ENCODE measurements at places on chromosomes 5 and 9. TPM values are rescaled to one million over a fixed set of nuclear protein-coding genes. Genes with fewer than 3 reads are reported as not detected.

GRCh38 chr9:128091571-128091970 lies 23.5 kb downstream of the SLC25A25 start:
- peaks cover 10% of the 10 kb centered on the region for H3K4me1 ChIP-seq
- H3K27ac ChIP-seq = no peak overlapping the region
- no peak for DNase-seq
- H3K27me3 ChIP-seq = no peaks in the 10 kb centered on the region
- no peaks in the 10 kb centered on the region for H3K36me3 ChIP-seq

DNA sequence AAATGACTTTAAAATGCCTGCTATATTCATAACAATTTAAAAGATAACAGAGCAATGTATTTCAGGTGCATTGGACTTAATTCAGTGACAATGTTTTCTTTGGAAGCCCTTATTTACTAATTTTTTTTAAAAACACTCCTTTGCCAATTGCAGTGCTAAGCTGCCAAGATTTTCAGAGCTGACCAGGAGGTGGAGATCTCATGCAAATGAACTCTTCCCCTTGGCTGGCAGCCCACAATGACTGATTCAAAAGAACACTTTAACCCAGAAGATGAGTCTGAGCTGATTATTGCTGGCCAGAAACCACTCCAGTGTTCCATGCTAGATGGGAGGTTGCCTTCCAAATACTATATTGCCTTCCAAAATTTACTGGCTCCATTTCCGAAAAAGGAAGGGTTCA lies 128.3 kb upstream of the CCNH start:
- H3K27me3 ChIP-seq = no peaks in the 10 kb centered on the region
- no peak overlapping the region for H3K27ac ChIP-seq
- no peaks in the 10 kb centered on the region for H3K4me1 ChIP-seq
- no peak for DNase-seq

GRCh38 chr5:133232911-133233310 lies 181.1 kb downstream of the HSPA4 start:
- no peak for DNase-seq
- no peak overlapping the region for H3K27ac ChIP-seq
- H3K4me3 ChIP-seq = no peak overlapping the region
- H3K4me1 ChIP-seq = no peaks in the 10 kb centered on the region
- no peaks in the 10 kb centered on the region for H3K27me3 ChIP-seq

GRCh38 chr9:72306761-72307160 lies 58.2 kb downstream of the ZFAND5 start:
- H3K4me1 ChIP-seq = no peaks in the 10 kb centered on the region
- no peak for DNase-seq
- H3K4me3 ChIP-seq = no peak overlapping the region
- H3K27ac ChIP-seq = no peak overlapping the region

DNA sequence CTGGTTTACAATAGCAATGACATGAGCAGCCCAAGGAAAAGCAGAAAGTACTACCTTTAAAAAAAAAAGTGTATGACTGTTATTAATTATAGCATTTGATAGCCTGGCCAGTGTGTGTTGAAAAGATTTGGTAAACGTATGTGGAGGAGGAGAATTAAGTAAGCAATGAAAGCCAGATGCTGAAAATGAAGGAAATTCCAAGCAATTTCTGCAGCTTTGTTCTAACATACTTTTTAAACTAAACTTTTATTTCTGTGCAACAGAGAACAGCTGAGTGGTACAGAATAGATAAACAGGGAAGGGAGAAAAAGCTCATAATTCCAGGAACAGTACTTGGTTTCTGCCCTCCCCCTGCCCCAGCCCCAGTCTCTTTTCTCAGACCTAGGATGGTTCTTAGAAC lies 252.6 kb downstream of the ADAMTSL1 start:
- H3K36me3 ChIP-seq = no peaks in the 10 kb centered on the region
- H3K27me3 ChIP-seq = no peaks in the 10 kb centered on the region
- DNase-seq = no peak
- H3K4me1 ChIP-seq = no peaks in the 10 kb centered on the region
- no peak overlapping the region for H3K4me3 ChIP-seq

DNA sequence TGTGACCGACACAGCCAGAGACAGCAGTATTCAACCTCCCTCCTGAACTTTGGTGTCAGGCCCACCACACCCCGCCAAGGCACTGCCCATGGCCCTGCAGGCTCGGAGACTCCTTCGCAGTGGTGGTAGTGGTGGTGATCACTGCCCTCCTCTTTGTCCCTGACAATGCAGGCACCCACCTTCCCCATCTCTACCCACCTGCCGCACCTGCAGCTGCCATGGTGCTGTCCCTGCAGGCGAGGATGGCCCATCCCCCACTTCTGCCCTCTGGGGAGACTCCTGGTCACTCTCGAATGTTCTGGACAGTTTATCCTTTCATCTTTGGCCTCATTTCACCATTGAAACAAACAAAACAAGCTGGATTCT lies 4.4 kb upstream of the IL4 start:
- DNase-seq = no peak
- no peaks in the 10 kb centered on the region for H3K27me3 ChIP-seq
- H3K4me3 ChIP-seq = no peak overlapping the region
- H3K4me1 ChIP-seq = peaks cover 15% of the 10 kb centered on the region
- no peaks in the 10 kb centered on the region for H3K36me3 ChIP-seq
- no peak overlapping the region for H3K27ac ChIP-seq

DNA sequence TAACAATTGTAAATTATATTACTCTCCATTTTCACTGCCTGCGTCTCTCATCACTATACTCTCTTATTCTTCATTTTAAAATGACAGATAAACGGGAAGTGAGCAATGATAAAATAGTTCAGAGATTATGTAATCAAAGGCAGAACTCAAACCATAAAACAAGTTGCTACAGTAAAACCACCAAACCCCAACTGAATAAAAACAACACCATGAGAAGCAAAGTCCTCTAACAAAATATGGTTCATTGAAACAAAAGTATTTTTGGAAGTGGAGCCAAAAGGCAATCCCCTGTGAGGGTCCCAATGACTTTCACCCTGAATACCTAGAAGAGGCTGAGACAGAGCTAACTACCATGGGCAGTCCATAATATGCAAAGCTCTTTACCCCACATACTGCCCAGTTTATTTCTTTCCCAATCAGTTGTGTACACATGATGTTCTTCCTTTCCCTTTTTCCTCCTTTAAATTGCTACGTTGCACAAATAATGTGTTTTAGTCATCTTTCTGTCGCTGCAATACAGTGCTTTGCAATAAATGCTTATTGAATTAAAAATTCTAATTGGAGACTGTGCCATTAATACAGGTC lies 64.0 kb upstream of the PTGER4 start:
- no peaks in the 10 kb centered on the region for H3K4me1 ChIP-seq
- DNase-seq = no peak
- H3K27ac ChIP-seq = no peak overlapping the region

Gene MAST4
- total RNA-seq = 17.8 TPM

Gene AMBP
- total RNA-seq = 2.6 TPM

- no peak for DNase-seq
- H3K36me3 ChIP-seq = no peaks in the 10 kb centered on the region
- H3K4me1 ChIP-seq = no peaks in the 10 kb centered on the region
- H3K27me3 ChIP-seq = no peaks in the 10 kb centered on the region
- H3K4me3 ChIP-seq = no peak overlapping the region
These were observed 621.0 kb upstream of the ADAMTS16 start for GRCh38 chr5:4518903-4519672.

DNA sequence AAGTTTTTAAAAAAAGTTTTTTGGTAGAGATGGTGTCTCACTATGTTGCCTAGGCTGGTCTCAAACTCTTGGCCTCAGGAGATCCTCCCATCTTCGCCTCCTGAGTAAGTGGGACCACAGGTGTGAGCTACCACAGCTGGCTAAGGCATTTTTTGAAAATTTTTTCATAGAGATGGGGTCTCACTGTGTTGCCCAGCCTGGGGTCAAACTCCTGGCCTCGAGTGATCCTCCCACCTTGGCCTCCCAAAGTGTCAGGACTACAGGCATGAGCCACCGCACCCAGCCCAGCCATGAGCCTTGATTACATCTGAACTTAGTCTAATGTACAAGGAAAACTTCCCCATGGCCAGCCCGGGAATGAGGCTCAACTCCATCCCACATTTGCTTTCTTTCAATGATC lies 77.5 kb upstream of the PCA3 start:
- no peak overlapping the region for H3K27ac ChIP-seq
- no peaks in the 10 kb centered on the region for H3K27me3 ChIP-seq
- no peaks in the 10 kb centered on the region for H3K4me1 ChIP-seq
- DNase-seq = no peak
- no peaks in the 10 kb centered on the region for H3K36me3 ChIP-seq

GRCh38 chr5:79229357-79230174 lies 6.4 kb upstream of the JMY start:
- no peaks in the 10 kb centered on the region for H3K4me1 ChIP-seq
- no peak for DNase-seq
- H3K4me3 ChIP-seq = no peak overlapping the region
- no peak overlapping the region for H3K27ac ChIP-seq
- no peaks in the 10 kb centered on the region for H3K27me3 ChIP-seq
